ENCODE measurements at places on chromosomes 11 and 22. TPM values are rescaled to one million over a fixed set of nuclear protein-coding genes. Genes with fewer than 3 reads are reported as not detected.

MUC6 gene
- polyA plus RNA-seq = not detected

PANX2 gene
- 0.04 TPM for polyA plus RNA-seq

KCNQ1 gene
- 15.3 TPM for polyA plus RNA-seq

MMP27 gene
- not detected for polyA plus RNA-seq

CYTH4 gene
- 194 TPM for polyA plus RNA-seq

NUMA1 gene
- polyA plus RNA-seq = 168 TPM

- no peak for DNase-seq
Observed at GRCh38 chr11:89633135-89633705, 76.9 kb upstream of the TRIM77 start.

DNA sequence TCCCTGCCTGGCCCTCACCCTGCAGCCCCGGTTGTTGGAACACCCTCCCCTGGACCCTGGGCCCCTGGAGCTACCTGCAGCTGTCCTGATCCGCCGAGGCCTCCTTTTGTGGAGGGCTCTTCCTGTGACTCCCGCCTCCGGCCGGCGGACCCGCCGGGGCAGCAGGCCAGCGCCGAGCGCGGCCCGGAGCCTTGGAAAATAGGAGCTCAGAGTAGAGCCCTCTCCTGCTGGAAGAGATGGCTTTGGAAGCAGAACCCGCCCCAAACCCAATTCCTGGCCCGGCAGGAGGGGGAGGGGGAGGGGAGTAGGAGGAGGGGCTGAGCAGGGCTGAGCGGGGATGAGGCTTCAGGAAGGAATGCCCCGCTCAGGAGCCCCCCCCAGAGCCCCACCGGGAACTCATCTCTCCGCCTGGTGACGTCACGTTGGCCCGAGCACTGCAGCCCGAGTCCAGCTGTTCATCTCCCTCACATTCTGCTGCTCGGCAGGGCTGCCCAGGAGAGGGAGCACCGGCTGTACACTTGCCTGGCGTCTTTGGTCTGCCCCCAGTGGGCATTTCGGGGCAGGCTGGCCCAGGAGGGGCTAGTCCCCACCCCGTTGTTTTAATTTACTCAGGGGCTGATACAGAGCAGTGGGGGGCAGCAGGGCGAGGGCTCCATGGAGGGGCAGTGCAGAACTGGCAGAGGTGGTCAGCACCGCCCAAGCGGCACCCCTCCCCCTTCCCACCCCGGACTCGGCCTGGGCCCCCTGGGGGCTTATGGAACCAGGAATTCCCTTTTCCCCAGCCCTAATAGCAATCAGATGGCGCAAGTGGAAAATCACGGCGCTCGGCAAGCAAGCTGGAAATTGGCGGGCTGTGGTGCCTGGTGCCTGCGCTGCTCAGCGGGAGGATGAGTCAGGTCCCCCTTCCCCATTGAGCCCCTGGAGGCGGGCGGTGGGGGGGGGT lies at the start of gene MRGPRF:
Gene MRGPRF (minus strand): TSS at position 238 of the 943 bp plus-strand sequence. CDS start 3,345 bp downstream, outside the sequence.
- DNase-seq = peak; percentile 26

- DNase-seq = no peak
Observed at GRCh38 chr22:29738118-29738815, 18.5 kb downstream of the CABP7 start.

DAGLA gene
- polyA plus RNA-seq = 0.04 TPM

GRCh38 chr22:26095256-26095956 lies 73.9 kb upstream of the SEZ6L start:
- no peak for DNase-seq

HSPB2 gene
- polyA plus RNA-seq = not detected

CDHR5 gene
- polyA plus RNA-seq = 0.04 TPM
